ENCODE measurements at places on chromosomes 4 and X.

- no peak for DNase-seq
Observed at GRCh38 chrX:51459125-51459524, 37.3 kb downstream of the NUDT11 start.

- no peak for DNase-seq
Observed at GRCh38 chrX:120824021-120824420, 51.6 kb downstream of the CT47B1 start.

- no peak for DNase-seq
Observed at GRCh38 chr4:98474408-98474844, 184.0 kb downstream of the TSPAN5 start.

DNA sequence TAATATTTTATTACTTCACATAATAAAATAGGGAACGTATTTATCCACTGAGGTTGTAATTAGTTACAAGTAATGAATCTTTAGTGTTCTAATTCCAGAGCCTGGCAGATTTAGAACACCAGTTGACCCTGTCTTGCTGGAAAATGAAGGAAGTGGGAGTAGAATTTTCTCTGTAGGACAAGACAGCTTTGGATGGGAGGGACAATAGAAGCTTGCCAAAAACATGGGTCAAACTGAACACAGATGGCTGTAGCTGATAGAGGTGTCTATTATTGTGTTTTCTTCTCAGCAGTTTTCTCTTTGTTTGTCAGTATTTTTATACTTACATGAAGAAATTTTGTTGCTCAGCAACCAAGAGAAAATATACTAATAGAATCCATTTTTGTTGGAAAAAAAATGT lies 20.2 kb downstream of the FAT4 start:
- DNase-seq = no peak

DNA sequence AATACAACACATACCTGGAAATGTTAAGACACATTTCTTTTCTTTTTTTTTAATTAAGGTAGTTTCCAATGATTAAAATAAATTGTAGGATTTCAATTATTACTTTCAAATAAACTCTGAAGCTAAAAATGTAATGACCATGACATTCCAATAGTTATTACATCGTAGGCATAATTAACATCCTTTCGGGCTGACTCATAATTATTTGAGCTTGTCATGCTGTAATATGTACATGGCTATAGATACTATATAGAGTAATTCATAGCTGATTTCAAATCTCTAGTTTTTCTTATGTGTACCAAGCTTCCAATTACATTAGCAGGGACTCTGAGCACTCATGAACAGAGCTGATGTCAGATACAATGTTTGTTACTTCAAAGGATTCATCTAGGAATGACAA lies 125.7 kb upstream of the GABRG1 start:
- DNase-seq = no peak

DNA sequence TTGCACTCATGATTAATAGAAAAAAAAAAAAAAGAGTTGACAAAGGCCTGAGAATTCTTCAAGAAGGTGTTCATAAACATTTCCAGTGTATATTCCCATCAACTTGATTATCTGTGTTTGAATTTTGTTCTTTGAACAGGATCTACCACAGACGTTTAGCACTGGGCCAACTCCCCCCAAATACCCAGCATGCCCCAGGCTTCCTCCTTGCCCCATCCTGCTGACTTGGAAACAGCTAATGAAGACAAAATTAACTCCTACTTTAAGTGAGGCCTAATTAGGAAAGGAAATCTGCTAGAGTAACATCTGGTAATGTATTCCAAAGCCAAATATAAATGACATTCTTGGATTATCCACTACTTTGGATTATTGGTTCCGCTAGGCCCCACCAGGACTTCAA lies 52.5 kb downstream of the PPARGC1A start:
- DNase-seq = no peak

DNA sequence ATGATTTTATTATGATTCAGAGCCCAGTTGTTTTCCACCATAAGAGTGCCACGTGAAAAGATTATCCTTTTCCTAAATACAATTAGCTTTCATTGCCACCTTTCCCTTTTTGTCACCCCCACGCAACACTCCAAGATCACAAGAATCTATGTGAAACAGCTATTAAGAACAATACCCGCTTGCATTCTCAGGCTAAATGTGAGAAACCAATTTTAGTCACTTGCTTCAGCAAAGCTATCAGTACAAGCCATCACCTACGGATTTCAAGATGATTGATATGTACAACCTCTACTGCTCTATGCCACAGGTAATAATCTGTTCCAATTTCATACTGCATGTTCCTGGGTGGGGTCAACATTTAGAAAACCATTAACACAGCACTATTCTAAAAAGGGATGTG lies 2.5 kb downstream of the ATP11C start:
- no peak for DNase-seq

- DNase-seq = no peak
Observed at GRCh38 chrX:40237731-40238178, 140.0 kb upstream of the BCOR start.

DNA sequence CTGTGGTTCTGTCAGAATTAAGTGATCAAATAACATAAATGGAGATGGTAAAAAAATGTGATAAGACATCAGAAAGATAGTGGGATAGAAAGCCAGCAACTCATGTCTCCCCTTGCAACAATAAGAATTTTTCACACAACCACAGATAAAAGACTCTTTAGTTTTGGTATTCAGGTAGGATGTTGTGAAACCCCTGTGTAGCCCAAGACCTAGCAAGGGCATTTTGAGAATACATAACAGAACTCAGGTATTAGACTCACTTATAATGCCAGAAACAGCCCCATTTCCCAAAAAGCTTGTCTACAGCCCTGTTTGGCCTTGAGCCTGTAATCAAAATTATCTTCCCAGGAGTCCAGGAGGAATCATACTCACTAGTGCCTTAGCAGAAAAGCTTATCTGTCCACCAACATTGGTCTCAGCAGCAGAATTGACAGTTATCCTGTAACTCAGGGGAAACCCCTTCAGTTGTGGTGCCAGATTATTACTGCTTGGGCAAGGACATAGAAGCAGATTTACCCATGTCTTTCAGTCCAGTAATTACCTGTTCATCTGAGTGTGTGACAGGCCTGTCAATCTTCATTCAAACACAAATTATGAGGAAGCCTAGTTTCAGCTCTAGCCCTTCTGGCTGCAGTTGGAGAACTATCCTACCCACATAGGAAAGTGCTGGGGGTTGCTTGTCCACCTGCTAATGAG lies 41.0 kb upstream of the UGT2B17 start:
- DNase-seq = no peak

DNA sequence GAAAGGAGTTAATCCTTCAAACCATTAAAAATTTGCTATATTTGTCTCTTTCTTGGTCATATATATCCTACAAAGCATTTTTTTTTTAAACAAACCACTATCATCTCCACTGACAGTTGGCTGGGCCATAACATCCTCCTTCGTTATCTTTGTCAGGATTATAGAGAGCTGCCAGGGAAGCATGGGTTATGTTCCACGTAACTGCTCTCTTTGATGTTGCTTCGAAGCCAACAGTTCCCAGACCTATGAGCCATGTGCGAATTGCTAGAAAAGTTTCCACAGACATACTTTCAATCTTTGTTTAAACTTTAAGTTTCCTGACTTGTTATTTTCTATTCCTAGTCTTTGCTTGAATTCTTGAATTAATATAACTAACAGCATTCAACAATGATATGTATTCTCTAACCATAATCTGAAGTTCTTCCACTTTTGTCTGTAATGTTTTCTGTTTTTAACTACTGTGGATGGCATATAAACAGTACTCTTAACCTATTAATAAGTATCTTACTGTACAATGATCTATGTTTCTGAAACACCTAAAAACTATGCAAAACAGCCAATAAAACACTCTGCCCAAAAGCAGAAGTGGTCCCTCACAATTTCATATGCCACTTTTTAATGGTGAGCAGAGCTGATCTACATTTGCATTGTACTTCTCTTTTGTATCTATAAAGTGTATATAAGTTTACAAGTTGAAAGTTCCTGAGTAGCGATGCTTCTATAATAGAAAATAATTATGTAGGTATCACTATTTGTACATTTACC lies 37.9 kb downstream of the EREG start:
- DNase-seq = no peak

GRCh38 chrX:69073241-69073640 lies 92.0 kb downstream of the PJA1 start:
- no peak for DNase-seq

DNA sequence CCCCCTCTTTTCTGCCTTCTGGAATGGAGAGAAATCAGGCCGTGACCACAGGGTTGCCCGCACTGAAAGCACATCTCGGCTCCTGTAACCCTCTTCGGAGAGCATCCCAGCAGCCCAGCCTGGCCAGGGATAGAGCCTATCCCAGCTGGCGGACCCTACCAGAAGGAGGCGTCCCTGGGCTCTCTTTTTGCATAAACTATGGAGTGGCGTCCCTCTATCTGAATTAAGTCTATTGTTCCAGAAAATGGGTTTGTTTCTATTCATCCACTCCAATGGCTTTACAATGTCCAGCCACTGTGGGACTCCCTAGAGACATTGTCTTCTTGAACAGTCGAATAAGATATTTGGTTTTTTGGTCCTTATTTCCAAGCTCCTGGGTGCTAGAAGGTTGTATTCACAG lies 689 bp upstream of the NHSL2 start:
- no peak for DNase-seq

GRCh38 chr4:146165840-146166239 lies 9.7 kb upstream of the LSM6 start:
- DNase-seq = no peak

DNA sequence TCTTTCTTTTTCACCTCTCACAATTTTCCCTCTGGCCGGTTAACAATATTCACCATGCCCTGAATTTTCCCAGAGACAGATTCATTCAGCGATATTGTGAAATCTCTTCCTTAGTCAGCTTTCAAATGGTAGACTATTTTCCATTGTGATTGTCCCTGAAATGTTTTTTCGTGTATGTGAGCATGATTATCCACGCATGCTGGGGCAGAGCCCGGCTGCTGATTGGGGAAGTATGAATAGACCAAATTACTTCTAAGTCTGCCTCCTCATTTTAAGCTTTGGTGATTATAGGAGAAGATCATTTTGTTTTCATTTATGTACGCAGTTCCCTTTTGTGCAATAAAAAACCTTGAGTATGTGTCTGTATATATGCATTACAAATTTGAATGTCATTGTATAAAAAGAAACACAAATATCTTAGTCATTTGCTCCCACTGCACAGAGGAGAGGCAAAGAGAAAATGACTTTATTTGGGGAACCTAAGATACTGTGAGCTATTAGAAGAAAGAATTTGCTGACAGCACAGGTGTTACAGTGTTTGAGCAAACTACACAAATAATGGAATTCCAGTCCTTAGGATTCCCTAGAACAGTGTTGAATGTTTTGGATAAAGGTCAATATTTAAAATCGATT lies 11.3 kb downstream of the DTHD1 start:
- DNase-seq = no peak

- no peak for DNase-seq
Observed at GRCh38 chr4:108783665-108784463, 21.0 kb upstream of the ETNPPL start.

DNA sequence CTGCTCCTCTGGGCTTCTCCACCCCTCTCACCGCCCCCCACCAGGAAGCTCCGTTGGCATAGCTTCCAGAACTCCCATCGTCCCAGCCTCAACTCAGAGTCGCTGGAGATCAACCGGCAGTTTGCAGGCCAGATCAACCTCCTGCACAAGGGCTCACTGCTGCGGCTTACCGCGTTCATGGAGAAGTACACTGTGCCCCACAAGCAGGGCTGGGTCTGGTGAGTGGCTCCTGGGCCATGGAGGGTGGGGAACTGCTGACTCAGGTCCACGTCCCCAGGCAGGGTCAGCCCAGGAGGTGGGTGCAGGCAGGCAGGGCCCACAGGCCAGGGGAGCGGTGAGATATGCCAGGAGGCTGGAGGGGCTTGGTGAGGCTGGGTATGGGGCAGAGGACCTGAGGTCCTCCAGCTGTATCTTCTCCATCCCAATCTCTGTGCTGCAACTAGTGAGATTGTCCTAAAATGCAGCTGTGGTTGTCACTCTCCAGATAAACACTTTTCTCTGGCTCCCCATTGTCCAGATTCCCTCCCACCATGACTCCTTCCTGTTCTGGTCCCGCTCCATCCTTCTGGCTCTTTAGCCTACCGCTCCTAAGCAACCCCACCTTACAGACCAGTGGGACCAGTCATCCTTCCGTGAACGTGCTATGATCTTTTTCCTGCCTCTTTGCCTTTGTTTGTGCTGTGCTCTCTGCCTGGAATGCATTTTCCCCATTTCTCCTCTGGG lies 71.9 kb downstream of the STARD8 start:
- no peak for DNase-seq

DNA sequence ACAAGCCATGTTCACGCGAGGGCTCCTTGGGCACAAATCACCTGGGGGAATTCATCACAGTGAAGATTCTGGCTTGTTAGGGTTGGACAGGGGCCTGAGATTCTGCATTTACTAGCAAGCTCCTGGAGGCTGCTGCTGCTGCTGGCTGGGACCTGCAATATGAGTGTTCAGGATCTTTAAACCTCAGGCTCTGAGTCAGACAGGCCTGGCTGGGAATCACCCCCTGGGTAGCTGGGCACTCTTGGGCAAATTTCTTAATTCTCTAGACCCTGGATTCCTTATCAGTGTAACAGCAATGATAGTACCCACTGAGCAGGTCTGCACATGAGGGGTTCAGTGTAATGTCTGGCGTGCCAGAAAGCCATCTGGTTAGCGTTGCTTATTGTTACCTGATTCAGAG lies 101.5 kb downstream of the DHX15 start:
- no peak for DNase-seq

DNA sequence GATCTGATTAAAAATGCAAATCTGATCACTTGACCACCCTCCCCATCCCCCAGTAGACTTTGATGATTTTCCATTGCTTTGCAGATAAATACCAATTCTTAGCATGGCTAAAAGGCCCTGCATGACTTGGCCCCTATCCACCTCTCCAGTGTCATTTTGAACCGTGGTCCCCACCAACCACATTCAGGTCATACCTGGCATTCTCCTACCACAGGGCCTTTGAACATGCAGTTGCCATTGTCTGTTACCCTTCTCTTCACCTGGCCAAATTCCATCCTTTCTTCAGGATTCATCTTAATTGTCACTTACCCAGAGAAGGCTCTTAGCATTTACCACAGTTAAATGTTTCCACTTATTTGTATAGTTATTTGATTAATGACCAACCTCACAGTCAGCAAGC lies 36.9 kb upstream of the RELL1 start:
- no peak for DNase-seq

DNA sequence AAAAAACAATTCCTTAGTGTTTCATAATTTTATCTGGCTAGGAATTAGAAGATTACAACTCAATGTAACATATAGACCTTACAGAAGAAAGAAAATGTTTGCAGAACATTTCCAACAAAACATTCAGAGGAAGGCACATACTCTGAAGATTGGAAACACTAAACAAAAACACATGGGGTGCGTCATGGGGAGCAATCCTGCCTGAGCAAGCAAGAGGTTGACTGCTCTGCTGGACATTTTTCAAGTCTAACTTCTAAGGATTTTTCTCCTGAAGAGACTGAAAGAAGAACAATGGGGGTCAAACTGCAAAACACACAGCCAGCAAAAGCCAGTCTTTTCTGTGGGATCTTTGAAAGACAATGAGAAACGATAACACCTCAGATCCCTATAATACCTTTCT lies 182.8 kb downstream of the GUCY2F start:
- no peak for DNase-seq

GRCh38 chr4:46924789-46925529 lies 15.9 kb upstream of the COX7B2 start:
- no peak for DNase-seq

GRCh38 chr4:185794637-185795036 lies 17.4 kb downstream of the SORBS2 start:
- no peak for DNase-seq

- DNase-seq = no peak
Observed at GRCh38 chr4:77045490-77045889, 30.3 kb downstream of the CCNI start.
